Fibroblast of skin of back (primary cell): ENCODE measurements at places on chromosomes 13 and 19.

GRCh38 chr19:51653162-51653561 lies 6.5 kb upstream of the SIGLEC14 start:
- DNase-seq: no peak

GRCh38 chr19:6868351-6868750 lies 19.0 kb upstream of the ADGRE1 start:
- DNase-seq: no peak

GRCh38 chr13:77443511-77443910 lies 92.0 kb upstream of the SCEL start:
- no peak for DNase-seq

GRCh38 chr13:48782429-48782840 lies 128.7 kb downstream of the CYSLTR2 start:
- DNase-seq: no peak

DNA sequence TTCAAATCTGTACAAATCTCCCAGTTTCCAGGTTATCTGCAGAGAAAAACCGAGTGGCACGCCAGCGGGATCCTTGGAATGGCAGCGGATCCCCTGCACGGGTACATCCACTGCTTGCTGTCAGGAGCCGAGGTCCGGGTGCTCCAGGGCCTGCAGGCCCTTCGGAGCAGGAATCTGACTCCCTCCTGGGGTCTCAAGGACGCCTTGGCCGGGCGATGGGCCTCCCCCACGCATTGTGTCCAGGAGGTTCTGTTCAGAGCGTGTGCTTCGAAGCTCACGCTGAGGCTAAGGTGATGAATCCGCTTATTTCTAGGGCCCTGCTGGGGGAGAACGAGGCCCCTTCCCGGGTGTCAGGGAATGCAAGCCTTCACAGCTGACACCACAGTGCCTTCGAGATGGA lies 148.9 kb downstream of the SOX1 start:
- DNase-seq: no peak

DNA sequence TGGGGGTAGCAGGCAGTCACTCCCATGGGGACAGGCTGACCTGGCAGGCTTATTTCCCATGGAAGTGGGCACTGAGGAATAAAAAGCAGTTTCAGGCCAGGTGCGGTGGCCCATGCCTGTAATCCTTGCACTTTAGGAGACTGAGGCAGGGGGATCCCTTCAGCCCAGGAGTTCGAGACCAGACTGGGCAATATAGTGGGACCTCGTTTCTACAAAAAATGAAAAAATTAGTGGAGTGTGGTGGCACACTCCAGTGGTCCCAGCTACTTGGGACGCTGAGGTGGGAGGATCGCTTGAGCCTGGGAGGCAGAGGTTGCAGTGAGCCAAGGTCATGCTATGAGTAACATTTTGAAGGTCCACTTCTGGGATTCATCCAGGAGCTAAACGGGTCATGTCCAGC lies 6.0 kb downstream of the GJB2 start:
- no peak for DNase-seq
